A549 treated with ZK216348 at 1 μM for 4 hours (cell line): ENCODE measurements at places on chromosomes 3 and 15. TPM values are rescaled to one million over a fixed set of nuclear protein-coding genes. Genes with fewer than 3 reads are reported as not detected.

PLS1 gene
- total RNA-seq, result 9.1 to 15.7 TPM (median 12.2 TPM) in 5 replicates

SIDT1 gene
- total RNA-seq, result 0.42 to 0.90 TPM (median 0.58 TPM) in 5 replicates

AMIGO3 gene
- total RNA-seq, result 0.18 to 1.1 TPM (median 0.66 TPM) in 4 of 5 replicates, not detected in the other

ZDHHC23 gene
- total RNA-seq, result 3.1 to 4.0 TPM (median 3.8 TPM) in 5 replicates

ZNF280D gene
- total RNA-seq, result 12.5 to 16.6 TPM (median 14.1 TPM) in 5 replicates

CTXN2 gene
- total RNA-seq, result not detected in 5 replicates

TNIK gene
- 1.8 to 2.6 TPM (median 2.3 TPM) in 5 replicates for total RNA-seq

COLQ gene
- 0.19 to 0.80 TPM (median 0.21 TPM) in 5 replicates for total RNA-seq

COL7A1 gene
- 93.6 to 227 TPM (median 182 TPM) in 5 replicates for total RNA-seq

ANKRD34C gene
- not detected in 5 replicates for total RNA-seq

CACNA2D2 gene
- 0.15 to 0.69 TPM (median 0.66 TPM) in 5 replicates for total RNA-seq

COL8A1 gene
- total RNA-seq, result not detected in 5 replicates
